ENCODE measurements at places on chromosomes 12 and 14.
A peak's percentile ranks its signal among the peaks of the same experiment; 100 is the strongest.

DNA sequence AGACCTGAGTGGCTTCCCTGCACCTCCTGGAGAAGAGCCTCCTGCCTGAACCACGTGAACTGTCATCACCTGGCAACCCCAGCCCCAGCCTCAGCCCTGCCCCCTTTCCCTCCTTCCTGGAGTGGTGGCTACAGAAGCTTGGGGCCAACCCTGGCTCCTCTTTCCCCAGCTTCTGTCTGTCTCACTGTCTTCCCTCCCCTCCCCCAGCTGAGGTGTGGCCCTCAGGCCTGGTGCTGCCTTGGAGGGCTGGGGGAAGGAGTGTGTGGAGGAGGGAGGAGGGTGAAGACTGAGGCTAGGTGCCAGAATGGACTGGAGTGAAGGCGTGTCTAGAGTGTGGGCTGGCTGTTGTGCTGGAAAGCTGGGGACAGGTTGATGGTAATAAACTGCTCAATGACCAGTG, 9.7 kb downstream of the NFATC4 start:
- no peak for DNase-seq
- H3K4me1 ChIP-seq: peaks cover 6% of the 10 kb centered on the region
- H3K36me3 ChIP-seq: peaks cover 4% of the 10 kb centered on the region
- no peak overlapping the region for H3K4me3 ChIP-seq
- H3K27ac ChIP-seq: no peak overlapping the region
- H3K27me3 ChIP-seq: peaks cover 5% of the 10 kb centered on the region

DNA sequence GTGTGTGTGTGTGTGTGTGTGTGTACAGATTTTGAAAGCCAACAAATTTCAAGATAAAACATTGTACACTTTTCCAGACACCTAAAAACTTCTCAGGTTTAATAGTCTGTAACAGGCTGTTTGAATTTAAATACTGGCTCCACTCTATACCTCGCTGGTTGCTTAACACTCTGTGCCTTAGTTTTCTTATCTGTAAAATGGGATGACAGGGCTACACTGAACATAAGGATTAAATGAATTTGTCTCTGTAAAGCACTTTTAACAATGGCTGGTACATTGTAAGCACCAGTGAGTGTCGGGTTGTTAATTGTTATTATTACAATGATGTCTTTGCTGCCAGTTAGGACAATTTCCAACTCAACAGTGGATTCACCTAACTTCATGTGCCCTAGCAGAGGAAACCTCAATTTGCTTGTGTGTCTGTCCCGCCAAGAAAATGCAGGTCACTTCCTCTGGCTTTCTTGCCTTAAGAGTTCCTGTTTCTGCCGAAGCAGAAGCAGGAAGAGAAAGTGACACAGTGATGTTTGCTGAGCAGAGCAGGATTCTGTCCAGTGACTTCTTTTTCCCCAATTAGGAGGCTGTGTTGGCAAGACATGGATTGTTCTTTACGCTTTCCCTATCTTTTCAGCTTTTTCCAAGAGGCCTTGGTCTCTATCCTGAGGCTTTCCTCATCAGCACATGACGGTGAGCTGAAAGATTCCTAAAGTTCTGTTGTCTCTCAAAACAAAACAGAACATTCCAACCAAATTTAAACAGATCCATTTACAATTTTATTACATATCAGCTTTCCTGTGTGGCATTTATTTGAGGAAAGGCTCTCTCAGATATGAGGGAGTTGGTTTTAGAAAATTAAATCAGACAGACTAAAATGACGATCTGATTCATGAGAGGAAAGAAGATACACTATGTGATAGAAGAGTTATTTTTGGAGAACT, 154.1 kb upstream of the ATP2B1 start:
- H3K27ac ChIP-seq: peak overlapping the region; percentile 94
- no peak overlapping the region for H3K4me3 ChIP-seq
- peaks cover 3% of the 10 kb centered on the region for H3K27me3 ChIP-seq
- H3K4me1 ChIP-seq: peaks cover 16% of the 10 kb centered on the region
- peak; percentile 6 for DNase-seq

GRCh38 chr12:109165599-109165998, 49.2 kb downstream of the ACACB start:
- H3K36me3 ChIP-seq: no peaks in the 10 kb centered on the region
- peaks cover 4% of the 10 kb centered on the region for H3K4me1 ChIP-seq
- H3K27ac ChIP-seq: no peak overlapping the region
- peaks cover 6% of the 10 kb centered on the region for H3K27me3 ChIP-seq

GRCh38 chr14:59093902-59094301, 94.6 kb upstream of the DAAM1 start:
- no peak overlapping the region for H3K4me3 ChIP-seq
- H3K27me3 ChIP-seq: no peaks in the 10 kb centered on the region
- H3K4me1 ChIP-seq: peaks cover 8% of the 10 kb centered on the region
- no peak overlapping the region for H3K27ac ChIP-seq
- H3K36me3 ChIP-seq: no peaks in the 10 kb centered on the region

DNA sequence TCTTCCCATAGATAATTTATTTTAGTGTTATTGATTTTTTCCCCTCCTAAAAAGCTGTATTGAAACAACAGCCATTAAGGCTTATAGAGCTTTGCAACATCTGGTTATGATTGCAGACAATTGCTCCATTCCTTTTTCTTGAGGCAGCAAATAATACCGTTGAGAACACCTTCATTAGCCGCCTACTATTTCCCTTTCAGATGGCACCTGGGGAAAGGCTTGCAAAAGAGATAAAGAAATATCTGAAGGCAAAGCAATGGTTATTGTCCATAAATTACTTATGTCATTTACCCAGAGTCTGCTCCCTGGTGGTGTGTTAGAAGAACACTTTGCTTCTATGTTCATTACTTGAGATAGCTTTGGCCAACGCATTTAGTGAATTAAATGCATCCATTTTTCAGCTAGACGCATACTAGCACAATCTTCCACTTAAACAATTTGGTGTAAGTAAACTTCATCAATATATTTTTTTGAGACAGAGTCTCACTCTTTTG, 377.8 kb downstream of the KCNH5 start:
- no peaks in the 10 kb centered on the region for H3K27me3 ChIP-seq
- no peak for DNase-seq
- H3K27ac ChIP-seq: no peak overlapping the region
- no peaks in the 10 kb centered on the region for H3K36me3 ChIP-seq

GRCh38 chr14:29892327-29892726, 35.3 kb downstream of the PRKD1 start:
- H3K4me1 ChIP-seq: no peaks in the 10 kb centered on the region
- H3K27ac ChIP-seq: no peak overlapping the region
- no peak for DNase-seq
- no peaks in the 10 kb centered on the region for H3K36me3 ChIP-seq
- no peak overlapping the region for H3K4me3 ChIP-seq
- H3K27me3 ChIP-seq: peaks cover 5% of the 10 kb centered on the region

DNA sequence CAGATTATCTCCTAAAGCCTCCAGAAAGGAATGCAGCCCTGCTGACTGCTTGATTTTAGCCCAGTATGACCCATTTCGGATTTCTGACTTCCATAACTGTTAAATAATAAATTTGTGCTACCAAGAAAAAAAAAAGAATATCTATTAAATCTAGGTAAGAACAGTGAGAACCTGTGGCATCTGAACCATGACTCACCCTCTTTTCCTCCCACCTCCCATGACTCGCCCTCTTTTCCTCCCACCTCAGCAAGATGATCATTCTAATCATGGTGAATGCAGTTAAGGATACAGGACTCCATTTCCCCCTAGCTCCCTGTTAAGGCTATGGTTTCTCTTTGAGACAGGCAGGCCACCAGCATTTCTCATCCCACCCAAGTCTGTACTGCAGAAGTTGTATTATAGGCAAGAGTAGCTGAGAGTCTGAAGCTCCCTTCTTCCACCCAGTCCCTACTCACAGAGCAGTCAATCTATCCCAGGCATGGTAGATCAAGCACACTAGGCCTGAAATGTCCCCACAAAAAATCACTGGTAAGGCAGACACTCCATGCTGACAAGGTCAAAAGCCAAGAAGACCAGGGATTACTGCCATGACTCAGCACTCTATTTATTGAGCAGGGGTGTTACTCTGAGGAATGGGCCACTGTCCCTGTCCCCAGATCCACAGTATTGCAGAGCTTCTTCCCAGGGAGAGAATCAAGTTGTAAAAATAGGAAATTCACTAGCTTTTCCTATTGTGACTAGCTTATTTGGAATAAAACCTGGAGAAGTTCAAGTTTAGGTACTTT, 188.9 kb downstream of the ADAMTS20 start:
- no peak overlapping the region for H3K4me3 ChIP-seq
- H3K36me3 ChIP-seq: no peaks in the 10 kb centered on the region
- H3K27ac ChIP-seq: no peak overlapping the region
- no peaks in the 10 kb centered on the region for H3K27me3 ChIP-seq
- H3K4me1 ChIP-seq: no peaks in the 10 kb centered on the region
- no peak for DNase-seq

DNA sequence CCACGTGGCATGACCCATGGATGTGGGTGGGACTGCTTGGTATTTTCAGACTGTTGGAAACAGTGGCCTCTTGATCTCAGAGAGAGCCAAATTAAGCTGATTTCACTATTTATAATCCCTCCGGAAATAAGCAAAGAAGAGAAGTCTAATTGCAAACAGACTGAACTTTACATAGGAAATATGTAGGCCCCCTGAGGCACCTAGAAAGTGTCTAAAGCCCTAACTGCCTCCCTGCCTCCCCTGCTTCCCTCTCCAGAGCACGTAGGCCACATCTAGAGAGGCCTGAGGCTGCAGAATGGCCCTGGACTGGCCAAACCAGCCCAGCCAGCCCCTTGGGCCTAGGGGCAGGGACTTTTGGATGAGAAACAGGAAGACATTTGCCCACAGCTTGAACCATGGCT, 123.8 kb downstream of the ZFP36L1 start:
- H3K27ac ChIP-seq: no peak overlapping the region
- H3K36me3 ChIP-seq: no peaks in the 10 kb centered on the region
- H3K4me1 ChIP-seq: peaks cover 19% of the 10 kb centered on the region
- peaks cover 8% of the 10 kb centered on the region for H3K27me3 ChIP-seq

- peaks cover 8% of the 10 kb centered on the region for H3K4me1 ChIP-seq
- H3K36me3 ChIP-seq: no peaks in the 10 kb centered on the region
- no peak for DNase-seq
- peaks cover 10% of the 10 kb centered on the region for H3K27me3 ChIP-seq
Measured at GRCh38 chr14:94025720-94026119, 420 bp upstream of the OTUB2 start.

DNA sequence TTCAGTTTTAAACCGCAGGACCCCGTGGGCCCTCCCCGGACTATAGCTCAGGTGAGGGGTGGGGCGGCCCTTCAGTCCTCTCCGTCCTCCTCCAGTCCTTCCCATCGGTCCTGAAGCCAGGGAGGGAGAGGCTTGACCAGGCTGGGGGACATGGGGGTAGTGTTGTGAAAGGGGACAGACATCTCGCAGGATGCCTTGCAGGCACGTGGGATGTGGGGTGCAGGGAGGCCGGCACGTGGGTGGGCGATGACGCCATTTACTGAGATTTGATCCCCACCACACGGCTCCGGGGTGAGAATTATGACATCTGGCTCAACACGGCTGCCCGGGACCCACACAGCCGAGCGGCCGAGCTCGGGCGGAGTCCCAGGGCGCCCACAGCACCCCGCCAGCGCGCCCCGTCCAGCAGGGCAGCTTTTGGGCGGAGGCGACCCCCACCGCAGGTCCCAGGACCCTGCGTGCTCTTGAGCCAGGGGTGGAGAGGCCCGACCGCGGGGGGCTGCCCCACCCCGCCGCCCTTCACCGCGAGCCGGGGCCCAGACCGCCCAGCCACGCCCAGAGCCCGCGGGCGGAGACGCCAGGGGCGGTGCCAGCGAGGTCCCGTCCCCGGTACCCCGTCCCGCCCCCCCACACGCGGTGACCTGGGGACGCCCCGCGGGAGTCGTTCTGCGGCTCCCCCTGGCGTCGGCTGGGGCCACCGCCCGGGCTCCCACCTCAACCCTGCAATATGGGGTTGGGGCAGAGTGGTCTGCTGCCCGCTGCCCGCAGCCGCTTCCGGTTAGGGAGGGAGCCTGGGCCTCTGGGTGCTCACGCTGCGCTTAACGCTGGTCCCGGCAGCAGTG, 3.3 kb upstream of the EXOC3L4 start:
- H3K27me3 ChIP-seq: peaks cover 7% of the 10 kb centered on the region
- no peaks in the 10 kb centered on the region for H3K36me3 ChIP-seq
- H3K4me3 ChIP-seq: no peak overlapping the region
- no peaks in the 10 kb centered on the region for H3K4me1 ChIP-seq
- H3K27ac ChIP-seq: no peak overlapping the region
- peak; percentile 62 for DNase-seq

DNA sequence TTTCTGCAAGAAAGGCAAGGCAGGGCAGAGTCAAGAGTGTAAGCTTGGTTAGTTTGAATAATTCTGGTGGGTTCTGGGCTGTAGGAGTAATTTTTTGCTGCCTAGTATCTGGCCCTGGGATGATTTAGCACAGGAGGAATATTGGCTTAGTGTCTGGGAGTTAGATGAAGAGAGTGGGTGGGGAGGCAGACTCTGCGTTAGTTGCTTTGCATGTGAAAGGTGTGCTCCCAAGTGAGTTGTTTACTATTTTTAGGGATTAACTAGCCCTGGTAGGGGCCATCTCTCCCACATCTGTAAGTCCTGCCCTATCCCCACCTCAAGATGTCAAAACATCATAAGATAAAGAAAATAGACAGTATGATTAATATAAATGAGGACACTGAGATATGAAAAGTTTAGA, 249.7 kb downstream of the LRIG3 start:
- H3K27me3 ChIP-seq: no peaks in the 10 kb centered on the region
- H3K27ac ChIP-seq: no peak overlapping the region
- no peaks in the 10 kb centered on the region for H3K36me3 ChIP-seq

DNA sequence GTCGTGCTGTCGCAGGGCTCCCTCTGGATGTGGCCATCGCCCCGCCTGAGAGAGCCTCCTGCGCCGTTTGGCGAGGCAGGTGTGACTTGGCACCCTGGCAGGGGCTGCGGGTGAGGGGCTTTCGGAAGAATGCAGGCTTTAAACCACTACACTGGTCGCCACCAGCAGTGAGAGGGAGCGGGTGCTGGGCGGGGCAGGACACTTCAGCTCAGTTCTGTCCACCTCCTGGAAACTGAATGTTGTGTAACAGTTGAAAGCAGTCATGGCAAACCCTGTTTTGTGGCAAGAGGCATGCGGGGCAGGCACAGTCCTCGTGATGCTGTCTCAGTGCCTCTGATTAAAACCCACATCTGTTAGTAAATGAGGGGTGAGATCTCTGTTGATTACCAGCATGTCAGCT, 55.9 kb downstream of the AACS start:
- H3K27me3 ChIP-seq: peaks cover 2% of the 10 kb centered on the region
- peak overlapping the region; percentile 56 for H3K4me3 ChIP-seq
- no peak overlapping the region for H3K27ac ChIP-seq
- no peaks in the 10 kb centered on the region for H3K4me1 ChIP-seq
- H3K36me3 ChIP-seq: peaks cover 61% of the 10 kb centered on the region

GRCh38 chr14:94751956-94752355, 18.0 kb downstream of the GSC start:
- no peaks in the 10 kb centered on the region for H3K36me3 ChIP-seq
- no peak overlapping the region for H3K4me3 ChIP-seq

- H3K4me3 ChIP-seq: no peak overlapping the region
- H3K4me1 ChIP-seq: peaks cover 27% of the 10 kb centered on the region
- peaks cover 2% of the 10 kb centered on the region for H3K27me3 ChIP-seq
- H3K27ac ChIP-seq: no peak overlapping the region
- H3K36me3 ChIP-seq: no peaks in the 10 kb centered on the region
Measured at GRCh38 chr14:76480426-76480825, 104.5 kb downstream of the ESRRB start.

DNA sequence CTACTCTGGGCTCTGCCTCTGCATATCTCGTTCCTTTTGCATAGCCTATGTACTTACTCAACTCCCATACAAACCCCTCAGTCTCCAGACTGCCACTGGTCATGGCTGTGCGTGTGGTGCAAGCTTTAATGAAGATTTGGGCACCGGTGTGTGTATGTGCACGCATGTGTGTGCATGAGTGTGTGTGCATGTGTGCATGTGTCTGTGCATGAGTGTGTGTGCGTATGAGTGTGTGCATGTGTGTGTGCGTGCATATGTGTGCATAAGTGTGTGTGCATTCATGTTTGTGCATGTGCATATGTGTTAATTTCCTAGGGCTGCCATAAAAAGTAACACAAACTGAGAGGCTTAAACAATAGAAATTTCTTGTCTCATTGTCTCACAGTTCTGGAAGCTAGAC, 17.1 kb upstream of the TBPL2 start:
- H3K4me3 ChIP-seq: no peak overlapping the region
- DNase-seq: no peak
- H3K27ac ChIP-seq: no peak overlapping the region
- peaks cover 2% of the 10 kb centered on the region for H3K27me3 ChIP-seq

Data from endothelial cell (in vitro differentiated cells).